ENCODE measurements at places on chromosomes 1 and 21.
A peak's percentile ranks its signal among the peaks of the same experiment; 100 is the strongest.

GRCh38 chr1:21781815-21782348 is 1.1 kb downstream of the USP48 start:
- no peak for DNase-seq

- no peak for DNase-seq
Observed at GRCh38 chr1:159040893-159041724, 31.4 kb downstream of the IFI16 start.

- DNase-seq: no peak
Observed at GRCh38 chr1:180909005-180909414, 3.7 kb upstream of the KIAA1614 start.

GRCh38 chr1:221888218-221888617 is 146.3 kb upstream of the DUSP10 start:
- DNase-seq: no peak

GRCh38 chr1:111172463-111172862 is 28.0 kb downstream of the DENND2D start:
- no peak for DNase-seq

- no peak for DNase-seq
Observed at GRCh38 chr1:160219062-160219929, 14.1 kb downstream of the PEA15 start.

- DNase-seq: no peak
Observed at GRCh38 chr1:81545734-81546133, 255.0 kb upstream of the ADGRL2 start.

DNA sequence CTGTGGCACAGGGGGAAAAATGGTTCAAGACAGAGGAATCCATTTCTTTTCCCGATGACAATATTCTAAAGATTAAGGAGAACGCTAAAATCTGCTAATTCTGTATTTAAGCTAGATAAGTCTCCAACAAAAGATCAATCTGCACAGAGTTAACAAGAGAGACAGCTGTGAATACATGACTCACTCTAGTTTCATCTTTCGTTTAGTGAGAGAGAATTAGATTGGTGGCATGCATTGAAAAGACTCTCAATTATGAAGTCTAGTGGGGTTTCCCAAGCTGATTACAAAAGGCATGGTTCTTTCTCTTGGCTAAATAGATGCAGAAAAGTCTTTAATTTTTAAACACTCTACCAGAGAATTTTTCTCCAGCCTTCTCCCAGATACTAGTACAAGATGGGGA is 34.4 kb downstream of the CAPN9 start:
- no peak for DNase-seq

- peak; percentile 42 for DNase-seq
Observed at GRCh38 chr1:62962901-62963776, 179.2 kb downstream of the ATG4C start.

GRCh38 chr1:2465371-2466269 is 10.5 kb upstream of the PLCH2 start:
- DNase-seq: no peak

DNA sequence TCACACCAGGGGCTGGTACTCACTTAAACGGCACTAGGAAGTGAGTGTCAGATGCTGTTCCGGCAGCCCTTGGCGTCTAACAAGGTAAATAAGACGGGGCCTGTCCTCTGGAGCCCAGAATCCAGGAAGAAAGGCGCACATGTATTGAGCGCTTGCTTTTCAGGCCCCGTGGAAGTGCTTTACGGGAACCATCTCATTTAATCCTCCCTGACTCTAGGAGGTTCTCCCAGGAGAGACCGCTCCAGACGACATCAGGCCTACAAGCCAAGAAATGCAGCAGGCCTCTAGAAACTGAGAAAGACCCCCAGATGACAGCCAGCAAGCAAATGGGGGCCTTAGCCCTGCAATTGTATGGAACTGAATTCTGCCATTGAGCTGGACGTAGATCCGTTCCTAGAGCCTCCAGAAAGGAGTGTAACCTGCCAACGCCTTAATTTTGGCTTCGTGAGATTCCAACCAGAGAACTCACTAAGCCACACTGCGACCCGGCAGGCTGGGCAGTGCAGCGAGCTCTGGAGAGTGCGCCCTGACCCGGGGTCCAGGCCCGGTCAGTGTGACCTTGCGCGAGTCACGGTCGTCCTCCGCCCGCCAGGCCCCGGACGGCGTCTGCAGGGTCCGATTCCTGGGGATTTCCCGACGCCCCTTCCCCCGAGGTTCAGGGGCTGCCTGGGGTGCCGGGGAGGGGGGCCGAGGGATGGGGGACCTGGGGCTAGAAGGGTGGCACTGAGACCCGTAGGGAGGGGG is 532 bp upstream of the MANEAL start:
- DNase-seq: no peak

- no peak for DNase-seq
Observed at GRCh38 chr1:188782220-188782841, 1695.3 kb downstream of the BRINP3 start.

DNA sequence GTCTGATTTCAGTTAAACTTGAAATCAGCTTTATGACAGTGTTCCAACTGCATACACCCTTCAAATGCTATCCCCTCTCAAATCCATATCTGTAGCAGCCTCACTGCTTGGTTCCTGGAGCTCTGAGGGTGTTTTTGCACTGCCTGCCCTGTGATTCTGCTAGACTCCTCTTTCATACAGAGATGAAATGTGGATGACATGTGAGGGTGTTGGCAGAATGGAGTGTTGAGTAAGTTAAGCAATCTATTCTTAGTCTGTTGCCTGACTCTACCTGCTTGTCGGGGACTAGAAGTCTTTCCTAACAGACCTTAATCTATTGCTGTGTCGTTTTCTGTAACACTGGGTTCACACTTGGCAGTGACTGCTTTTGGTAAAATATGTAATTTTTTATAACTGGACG is 9.8 kb downstream of the IGSF5 start:
- no peak for DNase-seq

GRCh38 chr1:26719205-26719604 is 23.4 kb downstream of the ARID1A start:
- DNase-seq: no peak

GRCh38 chr1:11168731-11169130 is 20.4 kb upstream of the ANGPTL7 start:
- no peak for DNase-seq

DNA sequence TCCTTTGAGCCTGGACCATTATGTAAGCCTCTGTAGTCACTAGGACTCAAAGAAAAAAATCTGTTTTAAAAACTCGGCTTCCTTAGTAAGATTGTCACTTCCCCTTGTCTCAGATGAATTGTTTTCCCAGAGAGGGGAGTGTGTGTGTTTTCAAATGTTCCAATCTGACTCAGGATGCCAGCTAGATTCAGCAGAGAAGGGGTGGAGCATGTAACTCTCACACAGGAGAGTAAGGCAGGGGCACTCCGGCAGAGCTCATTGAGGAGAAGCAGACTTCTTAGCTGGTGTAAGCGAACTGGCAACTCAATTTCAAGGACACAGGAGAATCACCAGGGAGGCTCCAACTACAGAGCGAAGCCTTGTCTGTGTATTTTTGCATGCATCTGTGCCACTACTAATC is 623.2 kb downstream of the LMO4 start:
- DNase-seq: no peak

GRCh38 chr1:167233373-167233772 is 12.7 kb downstream of the POU2F1 start:
- DNase-seq: no peak

DNA sequence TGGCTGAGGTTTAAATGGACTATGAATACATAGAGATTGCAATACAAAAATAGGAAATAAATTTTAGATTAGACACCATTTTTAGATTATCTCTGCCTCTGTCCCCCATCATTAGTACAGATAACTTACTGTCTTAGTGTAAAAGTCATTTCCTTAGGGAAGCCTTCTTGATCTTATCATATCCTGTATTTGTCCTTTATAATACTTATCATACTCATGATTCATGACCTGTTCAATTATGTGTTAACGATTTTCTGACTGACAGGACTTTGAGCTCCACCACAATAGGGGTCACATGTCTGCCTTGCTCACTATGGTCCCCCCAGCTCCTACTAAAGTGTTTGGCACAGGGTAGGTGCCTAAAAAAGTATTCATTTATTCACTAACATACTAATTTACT is 14.6 kb downstream of the TEX38 start:
- DNase-seq: no peak

DNA sequence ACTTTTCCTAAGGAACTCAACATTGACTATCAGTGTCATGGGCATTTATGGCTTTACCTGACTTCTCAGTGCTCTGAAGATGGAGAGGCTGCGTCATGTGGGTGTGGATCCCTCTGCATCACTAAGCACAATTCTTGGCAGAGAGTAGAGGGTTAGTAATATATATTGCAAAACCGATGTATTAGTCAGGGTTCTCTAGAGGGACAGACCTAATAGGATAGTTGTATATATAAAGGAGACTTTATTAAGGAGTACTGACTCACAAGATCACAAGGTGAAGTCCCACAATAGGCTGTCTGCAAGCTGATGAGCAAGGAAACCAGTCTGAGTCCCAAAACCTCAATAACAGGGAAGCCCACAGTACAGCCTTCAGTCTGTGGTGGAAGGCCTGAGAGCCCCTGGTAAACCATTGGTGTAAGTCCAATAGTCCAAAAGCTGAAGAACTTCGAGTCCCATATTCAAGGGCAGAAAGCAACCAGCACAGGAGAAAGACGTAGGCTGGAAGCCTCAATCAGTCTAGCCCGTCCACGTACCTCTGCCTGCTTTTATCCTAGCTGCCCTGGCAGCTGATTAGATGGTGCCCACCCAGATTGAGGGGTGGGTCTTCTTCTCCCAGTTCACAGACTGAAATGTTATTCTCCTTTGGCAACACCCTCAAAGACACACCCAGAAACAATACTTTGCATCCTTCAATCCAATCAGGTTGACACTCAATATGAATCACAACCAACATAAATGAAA is 159.7 kb upstream of the NRIP1 start:
- no peak for DNase-seq

All from 8988T (cell line).